ENCODE measurements at places on chromosomes 3 and 15.

- DNase-seq, result no peak
These were observed 16.6 kb upstream of the GYG1 start for GRCh38 chr3:148974726-148975125.

DNA sequence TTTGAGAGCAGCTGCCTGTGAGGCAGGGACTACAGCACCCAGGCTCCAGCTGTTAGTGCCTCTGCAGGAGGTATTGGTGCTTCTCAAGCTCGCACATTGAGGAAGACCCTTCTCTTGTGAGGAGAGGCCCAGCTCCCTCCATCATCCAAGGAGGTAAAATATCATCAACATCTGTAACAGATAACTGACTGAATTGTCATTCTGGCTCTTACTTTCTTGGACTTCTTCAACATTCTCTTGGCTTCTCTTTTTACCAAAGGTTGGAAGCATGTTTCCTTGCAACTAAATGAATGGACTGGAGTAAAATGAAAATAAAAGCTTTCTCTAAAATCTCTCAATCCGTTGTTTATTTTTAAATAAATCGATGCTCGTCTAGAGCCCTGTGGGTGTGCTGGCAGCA lies 53.1 kb upstream of the PXYLP1 start:
- no peak for DNase-seq

DNA sequence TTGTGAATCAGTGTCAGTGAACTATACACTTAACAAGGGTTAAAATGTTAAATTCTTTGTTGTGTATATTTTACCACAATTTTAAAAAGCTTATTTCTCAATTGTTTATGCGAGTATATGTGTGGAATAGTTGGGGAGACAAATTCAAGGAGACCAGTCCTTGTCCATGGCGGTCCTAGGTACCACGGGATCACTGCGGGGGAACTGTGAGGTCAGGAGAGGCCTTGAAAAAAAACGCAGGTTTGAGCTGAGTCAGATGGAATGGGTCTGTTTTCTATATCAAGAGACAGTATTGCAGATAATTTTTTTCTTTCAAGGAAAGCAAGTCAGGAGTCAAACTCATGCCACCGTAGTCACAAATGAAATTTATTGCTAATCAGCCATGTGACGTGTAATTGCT lies 18.5 kb downstream of the IGF1R start:
- DNase-seq, result no peak

DNA sequence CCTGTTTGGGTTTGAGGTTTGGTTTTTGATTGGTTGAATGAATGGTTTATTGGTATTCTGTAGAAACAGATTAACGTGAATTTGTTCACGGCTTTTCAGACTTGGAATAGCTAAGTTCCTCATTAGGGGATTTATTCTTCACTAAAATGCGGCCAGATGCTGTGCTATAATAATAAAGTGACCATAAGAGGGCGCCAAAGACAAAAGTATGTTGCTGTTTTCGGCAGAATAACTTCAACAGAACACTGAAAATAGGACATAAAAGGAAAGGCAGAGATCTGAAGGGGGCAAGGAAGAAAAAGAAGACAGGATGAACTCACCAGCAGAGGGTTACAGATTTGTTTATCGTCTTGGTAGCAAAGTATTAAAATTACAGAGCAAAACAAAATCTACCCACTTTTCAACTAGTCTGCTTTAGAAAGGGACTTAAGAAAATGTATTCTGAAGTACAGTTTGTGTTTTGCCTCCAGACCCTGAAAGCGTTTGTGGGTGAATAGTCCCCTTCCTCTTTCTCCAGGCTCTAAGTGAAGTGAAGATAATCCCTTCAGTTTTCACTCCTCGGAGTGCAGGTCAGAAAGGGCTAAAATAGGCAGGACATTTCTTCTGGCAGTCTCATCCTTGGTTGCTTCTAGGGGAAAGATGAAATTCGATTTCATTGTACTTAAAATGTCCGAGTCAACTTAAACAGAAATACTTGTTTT lies 147.6 kb downstream of the IL20RB start:
- no peak for DNase-seq

- no peak for DNase-seq
These were observed 61.4 kb upstream of the HERC1 start for GRCh38 chr15:63895194-63895593.

GRCh38 chr3:65905771-65906170 lies 132.9 kb downstream of the MAGI1 start:
- DNase-seq, result no peak

GRCh38 chr3:15174953-15175352 lies 31.1 kb upstream of the CAPN7 start:
- no peak for DNase-seq

- DNase-seq, result no peak
These were observed 1.0 kb downstream of the MAPKAPK3 start for GRCh38 chr3:50617911-50618481.

DNA sequence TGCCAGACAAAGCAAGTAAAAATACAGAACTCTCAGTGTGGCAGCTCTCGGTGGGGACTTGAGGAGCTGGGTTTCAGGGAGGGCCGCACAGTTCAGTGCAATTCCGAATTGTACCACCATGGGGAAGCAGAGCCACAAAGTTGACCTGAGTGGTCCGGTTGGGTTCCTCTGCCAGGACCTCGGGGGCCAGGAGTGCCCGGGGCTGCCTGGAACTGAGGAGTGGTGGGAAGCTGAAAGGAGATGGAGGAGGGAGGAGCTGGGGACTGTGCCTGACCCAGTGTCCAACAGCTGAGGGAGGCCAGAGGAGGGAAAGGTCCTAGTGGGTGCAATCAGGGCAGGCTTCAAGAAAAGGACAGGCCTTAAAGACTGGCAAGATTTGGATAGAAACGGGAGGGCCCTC lies 32.2 kb upstream of the TRH start:
- no peak for DNase-seq

DNA sequence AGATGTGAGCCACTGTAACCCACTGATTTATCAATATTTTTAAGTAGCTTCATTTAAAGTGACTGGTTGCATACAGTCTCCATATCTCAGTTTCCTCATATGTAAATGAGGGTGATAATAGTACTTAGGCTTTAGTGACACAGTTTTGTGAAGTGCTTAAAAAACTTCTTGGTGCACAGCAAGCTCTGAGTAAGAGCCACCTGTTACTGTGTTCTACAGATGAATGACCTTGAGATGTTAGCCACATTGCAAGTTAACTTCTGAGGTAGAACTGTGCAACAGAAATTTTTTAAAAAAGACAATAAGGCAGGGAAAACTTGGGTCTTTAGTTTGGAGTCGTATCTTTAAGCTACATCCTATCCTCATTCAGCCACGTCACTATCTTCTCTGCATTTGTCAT lies 43.1 kb downstream of the PCCB start:
- no peak for DNase-seq

GRCh38 chr3:16179771-16180736 lies 5.6 kb downstream of the GALNT15 start:
- no peak for DNase-seq

- no peak for DNase-seq
These were observed 255.9 kb downstream of the DOCK3 start for GRCh38 chr3:50930371-50931208.

DNA sequence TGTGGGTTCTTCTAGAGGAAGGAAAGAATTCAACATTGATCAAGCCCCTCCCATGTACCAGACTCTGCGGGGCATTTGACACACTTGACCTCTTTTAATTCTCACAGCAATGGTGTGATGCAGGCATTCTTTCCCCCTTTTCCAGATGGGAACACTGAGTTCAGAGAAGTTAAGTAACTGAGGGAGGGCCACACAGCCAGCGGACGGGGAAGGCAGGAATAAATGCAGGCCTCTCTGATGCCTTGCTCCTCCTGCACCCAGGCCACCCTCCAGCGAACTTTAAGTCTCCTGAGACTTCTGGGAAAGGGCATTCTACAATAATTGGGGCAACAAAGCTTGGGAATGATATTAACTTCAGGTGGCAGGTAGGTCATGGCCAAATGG lies 227.4 kb downstream of the UACA start:
- DNase-seq, result no peak

GRCh38 chr3:135238871-135239614 lies 444.0 kb downstream of the EPHB1 start:
- DNase-seq, result no peak

- no peak for DNase-seq
These were observed 80.3 kb downstream of the OTOL1 start for GRCh38 chr3:161576714-161577510.

DNA sequence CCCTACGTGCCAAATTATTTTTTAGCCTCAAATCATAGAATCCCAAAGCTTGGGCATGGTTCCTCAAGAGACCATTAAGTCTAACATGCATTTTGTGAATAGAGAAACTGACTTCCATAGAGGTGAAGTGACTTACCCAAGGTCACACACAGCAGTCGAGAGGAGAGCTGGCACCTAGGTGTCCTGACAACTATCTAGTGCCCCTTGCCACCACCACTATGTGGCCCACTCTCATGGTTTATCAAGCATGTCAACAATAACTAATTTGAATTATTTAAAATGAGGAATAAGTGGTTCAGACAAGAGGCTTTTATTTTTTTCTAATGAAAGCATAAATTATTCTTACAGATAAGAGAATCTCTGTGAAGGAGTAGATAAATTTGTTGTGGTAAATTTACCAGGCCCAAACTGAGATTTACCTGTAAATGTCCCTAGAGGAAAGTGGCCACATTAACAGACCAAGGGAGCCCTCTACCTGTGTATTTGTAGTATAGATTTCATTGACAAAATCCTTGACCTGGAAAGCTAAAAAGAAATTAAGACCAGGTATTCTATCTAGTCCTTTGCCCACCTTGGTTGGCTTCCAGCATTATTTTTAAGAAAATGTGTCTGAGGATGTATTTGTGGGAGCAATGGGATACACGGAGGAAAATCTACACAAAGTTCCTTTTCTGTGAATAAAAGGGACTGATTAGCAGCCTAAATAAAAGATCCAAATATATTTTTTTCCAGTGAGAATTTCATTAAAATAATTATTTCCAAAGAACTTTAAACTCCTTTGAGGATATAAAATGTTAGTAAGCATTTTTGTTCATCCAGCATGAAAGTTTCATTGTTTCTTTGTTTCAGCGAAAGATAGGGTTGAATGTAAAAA lies 49.1 kb downstream of the IQCH start:
- DNase-seq, result no peak

DNA sequence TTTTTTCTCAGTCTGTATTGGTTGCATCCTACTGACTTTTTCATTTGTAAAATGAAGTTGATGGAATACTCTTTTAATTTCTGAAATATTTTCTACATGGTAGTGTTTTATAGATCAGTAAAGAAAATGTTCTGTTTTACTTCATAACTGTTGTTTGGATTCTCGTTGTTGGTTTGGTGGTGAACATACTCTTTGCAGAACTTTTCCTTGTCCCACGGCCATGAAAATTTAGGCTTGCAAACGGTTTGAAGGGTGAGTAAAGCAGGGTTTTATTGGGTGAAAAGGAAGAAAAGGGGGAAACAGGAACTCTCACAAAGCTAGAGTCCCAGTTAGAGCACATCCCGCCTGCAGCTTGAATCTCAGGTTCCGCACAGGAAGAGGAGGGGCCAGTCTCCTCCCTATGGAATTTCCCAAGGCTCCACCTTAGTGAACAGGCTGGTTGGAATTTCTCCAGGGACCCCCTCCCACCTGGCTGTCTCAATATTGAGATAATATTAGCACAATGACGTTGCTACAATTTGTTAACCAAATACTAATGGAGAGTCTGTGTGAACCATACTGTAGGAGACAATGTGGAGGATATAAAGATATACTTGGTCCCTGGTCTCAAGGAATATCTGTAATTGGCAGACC lies 5.6 kb downstream of the PDCD6IP start:
- no peak for DNase-seq

GRCh38 chr3:124839896-124840295 lies 47.3 kb downstream of the ITGB5 start:
- DNase-seq, result no peak

GRCh38 chr3:160127308-160127707 lies 97.9 kb upstream of the C3orf80 start:
- no peak for DNase-seq

DNA sequence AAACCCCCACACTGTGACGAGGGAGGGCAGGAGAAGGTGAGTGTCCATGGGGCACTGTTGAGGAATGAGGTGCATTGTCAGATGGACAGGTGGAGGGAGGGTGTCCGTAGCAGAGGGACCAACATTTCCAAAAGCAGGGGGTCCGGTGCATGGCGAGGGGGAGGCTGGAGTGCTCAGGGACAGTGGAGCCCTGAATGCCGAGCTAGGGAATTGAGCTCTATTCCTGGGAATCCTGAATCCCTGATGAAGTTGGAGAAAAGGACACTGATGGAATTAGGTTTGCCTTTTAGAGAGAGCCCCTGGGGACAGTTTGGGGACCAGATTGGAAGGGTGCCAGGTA lies 7.9 kb upstream of the ANPEP start:
- DNase-seq, result no peak

DNA sequence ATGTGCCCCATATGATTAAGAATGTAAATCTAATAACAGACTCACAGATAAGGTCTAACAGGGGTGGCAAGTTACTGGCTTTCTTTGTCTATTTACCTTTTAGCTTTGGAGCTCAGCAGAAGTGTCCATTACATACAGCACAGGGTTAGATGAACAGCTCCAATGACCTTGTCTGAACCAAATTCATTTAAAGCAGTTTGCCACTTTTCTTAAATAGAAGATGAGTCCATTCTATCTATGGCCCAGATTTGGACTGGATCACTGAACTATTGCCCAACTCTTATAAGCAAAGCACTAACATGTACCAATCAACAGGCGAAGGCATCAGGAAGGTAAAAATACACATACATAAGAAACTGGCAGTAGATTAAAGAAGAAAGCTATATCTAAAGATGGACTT lies 214.4 kb downstream of the TIGIT start:
- DNase-seq, result no peak

DNA sequence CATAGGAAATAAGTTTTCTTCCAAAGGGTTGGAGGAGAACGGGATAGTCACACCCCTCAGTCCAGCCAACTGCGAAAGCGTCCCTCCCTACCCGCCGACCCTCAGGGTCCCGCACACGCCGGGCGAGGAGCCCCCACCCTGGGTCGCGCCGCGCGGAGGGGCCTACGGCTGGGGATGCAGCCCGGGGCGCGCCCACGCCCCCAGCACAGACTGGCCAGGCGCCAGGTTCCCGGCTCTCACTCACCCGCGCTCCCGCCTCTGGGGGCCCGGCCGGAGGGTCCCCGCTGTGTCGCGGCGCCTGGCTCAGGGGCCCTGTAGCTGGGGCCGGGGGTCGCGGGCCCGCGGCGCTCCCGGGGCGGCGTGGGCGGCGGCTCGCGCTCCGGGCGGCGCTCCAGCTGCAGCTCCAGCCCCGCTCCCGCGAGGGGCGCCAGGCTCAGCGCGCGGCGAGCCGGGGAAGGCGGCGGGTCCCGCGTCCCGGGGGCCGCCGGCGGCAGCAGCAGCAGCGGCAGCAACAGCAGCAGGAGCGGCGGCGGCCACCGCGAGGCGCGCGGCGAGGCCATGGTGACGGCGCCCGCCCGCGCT lies 375 bp downstream of the HEG1 start:
- no peak for DNase-seq
